ENCODE measurements at places on chromosomes 2 and 18.

GRCh38 chr2:60796573-60797509 lies 40.8 kb downstream of the PAPOLG start:
- no peak for DNase-seq

- no peak for DNase-seq
These were observed 87.6 kb downstream of the MAIP1 start for GRCh38 chr2:200042944-200043343.

- DNase-seq = no peak
These were observed 121.1 kb downstream of the ACOXL start for GRCh38 chr2:110853516-110853915.

- no peak for DNase-seq
These were observed 90.5 kb upstream of the ITGB6 start for GRCh38 chr2:160290598-160290997.

DNA sequence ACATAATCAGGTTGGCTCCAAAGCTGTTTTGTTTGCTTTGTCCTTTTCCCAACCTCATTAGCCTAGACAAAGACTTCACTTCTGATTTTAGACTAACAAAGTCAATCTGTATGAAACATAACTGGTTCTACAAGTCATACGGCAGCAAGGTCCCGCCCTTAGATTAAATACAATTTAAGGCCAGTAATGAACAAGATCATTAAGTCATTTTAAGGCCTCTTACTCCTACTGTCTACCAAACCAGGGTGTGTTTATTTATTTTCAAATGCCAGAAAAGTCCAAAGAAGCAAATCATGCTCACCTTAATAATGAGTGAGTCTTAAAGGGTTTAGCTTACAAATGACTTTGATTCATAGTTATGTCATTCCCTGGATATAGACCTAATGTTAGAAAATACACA lies 148.4 kb upstream of the ACVR2A start:
- DNase-seq = no peak

DNA sequence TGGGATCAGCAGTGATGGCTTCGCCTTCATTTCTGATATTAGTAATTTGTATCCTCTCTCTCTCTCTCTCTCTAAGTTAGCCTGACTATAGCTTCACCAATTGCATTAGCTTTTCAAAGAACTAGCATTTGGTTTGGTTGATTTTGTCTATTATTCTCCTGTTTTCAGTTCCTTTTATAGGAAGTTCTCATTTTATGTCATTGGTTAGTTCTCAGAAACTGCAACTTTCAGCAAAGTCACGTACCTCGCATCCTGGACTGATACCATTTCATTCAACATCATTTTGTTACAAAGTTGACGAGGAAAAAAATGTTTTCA lies 450.8 kb downstream of the EIPR1 start:
- no peak for DNase-seq

DNA sequence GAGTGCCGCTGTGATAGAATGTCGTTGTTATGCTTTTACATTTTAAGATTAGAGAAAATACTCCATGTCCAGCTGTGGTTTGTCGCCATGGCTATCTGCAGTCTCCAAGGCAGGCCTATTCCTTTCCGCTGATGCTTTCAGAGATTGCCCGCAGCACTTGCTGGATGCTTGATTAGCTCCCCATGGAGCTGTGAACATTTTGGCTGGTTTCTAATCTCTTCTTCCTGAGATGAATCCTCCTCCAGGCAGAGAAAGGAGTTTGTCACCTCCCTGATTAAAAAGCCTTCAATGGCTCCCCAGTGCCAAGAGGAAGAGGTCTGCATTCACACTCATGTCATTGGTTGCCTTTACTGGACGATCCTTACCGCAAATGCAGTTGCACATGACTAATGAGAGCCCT lies 32.6 kb upstream of the LPIN1 start:
- no peak for DNase-seq

GRCh38 chr2:20381457-20381856 lies 30.8 kb upstream of the PUM2 start:
- DNase-seq = no peak

All from stimulated activated CD4-positive, alpha-beta T cell treated with anti-CD3 and anti-CD28 coated beads, TNF-alpha, amount 100 ng/mL, for 48 hours (primary cell).